Right ventricle myocardium inferior (tissue), 1 donor: ENCODE measurements at places on chromosomes 11 and 22. TPM values are rescaled to one million over a fixed set of nuclear protein-coding genes. Genes with fewer than 3 reads are reported as not detected.

- peak; percentile 70 for DNase-seq
Observed at GRCh38 chr11:93849751-93850593, 446 bp downstream of the VSTM5 start.

DNA sequence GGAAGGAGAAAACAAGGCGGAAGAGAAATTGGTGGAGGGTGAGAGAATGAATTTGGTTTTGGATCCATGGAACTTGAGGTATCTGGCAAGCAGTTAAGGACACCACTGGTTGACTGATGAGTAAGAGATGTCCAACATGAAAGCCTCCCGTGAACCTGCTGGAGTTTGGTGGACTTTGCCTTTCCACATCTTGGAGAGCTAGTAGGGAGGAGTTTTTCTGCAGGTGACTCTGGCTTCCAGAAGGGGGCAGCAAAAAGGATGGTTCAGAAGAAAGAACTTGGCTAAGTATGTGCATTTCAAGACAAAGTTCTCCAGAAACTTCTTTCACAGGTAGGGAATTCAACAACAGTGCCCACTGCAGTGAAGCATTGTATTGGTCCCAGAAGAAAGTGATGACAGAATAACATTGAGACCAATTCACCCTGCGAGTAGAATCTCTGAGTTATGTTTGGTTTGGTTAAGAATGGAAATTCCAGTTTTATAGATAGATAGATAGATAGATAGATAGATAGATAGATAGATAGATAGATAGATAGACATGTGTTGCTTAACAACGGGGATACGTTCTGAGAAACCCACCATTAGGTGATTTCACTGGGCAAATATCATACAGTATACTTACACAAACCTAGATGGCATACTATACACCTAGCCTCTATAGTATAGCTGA lies 28.5 kb downstream of the DCDC1 start:
- DNase-seq, result no peak

Gene ROBO3
- total RNA-seq, result 4.6 TPM

DNA sequence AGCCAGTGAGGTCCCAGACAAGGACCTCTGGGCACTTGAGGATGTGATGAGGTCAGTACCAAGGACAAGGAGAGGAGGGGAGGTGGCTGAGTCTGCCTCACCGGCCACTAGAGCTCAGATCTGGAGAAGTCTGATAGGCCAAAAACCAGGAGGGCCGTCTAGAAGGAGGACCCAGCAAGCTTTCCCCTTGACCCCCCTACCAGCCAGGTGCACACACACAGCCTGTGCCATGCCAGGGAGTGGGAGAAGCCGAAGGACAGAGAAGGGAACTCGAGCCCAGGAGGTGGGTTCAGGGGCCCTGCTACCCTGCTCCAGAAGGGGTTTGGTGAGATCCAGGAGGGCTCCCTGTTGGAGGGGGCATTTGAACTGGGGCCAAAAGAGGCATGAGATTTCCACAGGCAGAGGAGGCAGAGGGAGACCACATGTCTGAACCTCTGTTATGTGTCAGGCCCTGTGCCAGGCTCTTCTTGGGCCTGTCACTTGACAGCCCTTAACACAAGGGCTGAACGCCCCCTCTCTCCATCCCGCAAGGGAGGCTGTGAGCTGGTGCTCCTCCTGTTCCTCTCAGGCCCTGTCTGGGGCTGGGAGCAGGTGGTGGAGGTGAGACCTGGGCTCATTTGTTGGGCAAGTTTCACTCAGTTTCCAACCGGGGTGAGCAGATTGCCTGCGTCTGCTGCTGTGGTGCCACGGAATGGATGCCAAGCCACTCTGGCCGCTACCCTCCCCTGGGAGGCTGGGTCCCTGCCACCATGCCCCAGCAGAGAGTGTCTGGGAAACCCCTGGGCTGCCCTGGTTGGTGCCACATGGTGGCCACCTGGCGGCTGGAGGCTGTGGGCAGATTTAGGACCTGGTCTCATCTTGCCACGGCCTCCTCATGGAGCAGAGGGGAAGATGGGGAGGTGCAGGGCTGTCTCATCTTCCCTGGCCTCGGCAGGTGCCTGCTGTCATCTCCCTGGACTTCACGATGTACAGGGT lies 65.2 kb downstream of the MPPED1 start:
- no peak for DNase-seq

DNA sequence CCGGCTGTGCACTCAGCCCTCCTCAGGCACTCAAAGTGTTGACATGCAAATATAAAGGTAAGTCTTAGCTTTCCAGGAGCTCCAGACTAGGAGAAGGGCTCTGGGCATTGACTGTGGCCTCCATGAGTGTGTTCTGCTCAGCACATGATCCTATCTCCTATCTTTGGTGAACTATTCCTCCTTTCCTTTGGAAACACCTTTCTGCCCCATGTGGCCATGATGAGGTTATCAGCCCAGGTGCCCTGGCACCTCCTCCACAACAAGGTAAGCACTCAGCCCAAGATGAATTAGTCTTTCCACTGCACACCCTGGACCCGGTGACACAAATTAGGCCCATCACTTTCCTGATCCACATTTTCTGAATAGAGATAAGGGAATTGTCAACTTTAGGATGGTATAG lies 37.9 kb upstream of the LMO1 start:
- DNase-seq, result no peak

DNA sequence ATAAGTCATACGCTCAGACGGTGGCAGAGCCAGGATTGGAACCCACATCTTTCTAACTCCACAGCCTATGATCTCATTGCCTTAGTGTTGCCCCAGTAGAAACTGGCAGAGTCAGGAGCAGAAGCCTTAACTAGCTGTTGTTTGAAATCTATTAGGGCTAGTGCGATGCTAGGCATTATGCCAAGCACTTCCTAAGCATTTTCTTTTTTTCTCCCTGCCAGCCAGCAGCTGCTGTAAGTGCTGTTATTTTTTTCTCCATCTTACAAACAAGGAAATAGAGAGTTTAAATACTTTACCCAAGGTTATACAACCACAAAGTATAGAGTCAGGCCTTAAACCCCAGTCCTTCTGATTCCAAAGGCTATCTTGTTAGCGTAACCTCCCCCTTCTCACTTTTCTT lies 161.0 kb upstream of the SORL1-AS1 start:
- DNase-seq, result no peak

- no peak for DNase-seq
Observed at GRCh38 chr11:13047884-13048283, 38.8 kb downstream of the RASSF10 start.

DNA sequence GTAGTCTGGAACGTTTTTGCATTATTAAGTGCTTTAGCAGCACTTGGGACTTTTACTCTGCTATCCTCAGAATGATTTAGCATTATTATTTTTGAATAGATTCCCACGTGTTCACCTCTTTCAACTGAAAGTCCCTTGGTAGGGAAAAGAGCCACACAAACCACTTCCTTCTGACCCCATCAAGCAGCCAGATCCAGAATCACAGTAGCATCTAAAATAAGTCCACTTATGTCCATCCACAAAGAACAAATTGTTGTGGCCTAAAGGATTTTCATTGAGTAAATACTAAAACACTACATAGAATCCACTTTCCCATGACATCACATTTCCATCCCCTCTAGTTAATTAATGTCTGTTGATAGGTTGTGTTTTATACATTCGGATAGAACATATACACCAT lies 381.7 kb downstream of the AASDHPPT start:
- DNase-seq, result no peak

GRCh38 chr11:118139578-118139977 lies 13.0 kb downstream of the SCN4B start:
- DNase-seq, result no peak

DNA sequence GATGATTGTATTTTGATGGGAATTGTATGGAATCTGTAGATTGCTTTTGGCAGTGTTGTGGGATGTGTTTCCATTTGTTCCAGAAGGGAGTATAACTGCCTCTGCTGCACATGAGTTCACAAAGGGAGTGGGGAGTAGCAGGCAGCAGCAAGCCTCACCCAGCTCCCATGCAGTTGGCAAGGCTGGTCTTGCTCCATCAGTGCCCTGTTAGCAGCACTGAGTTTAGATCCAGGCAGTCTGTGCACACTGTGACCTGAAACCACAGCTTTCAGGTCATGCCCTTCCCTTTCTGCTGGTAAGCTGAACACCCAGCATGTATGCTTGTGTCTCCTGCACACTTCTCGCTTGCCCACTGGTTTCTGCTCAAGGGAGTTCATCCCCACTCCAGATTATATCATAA lies 3.7 kb upstream of the NUCB2 start:
- no peak for DNase-seq
